Stimulated activated CD4-positive, alpha-beta T cell treated with anti-CD3 and anti-CD28 coated beads, Interleukin-15, amount 100 ng/mL, for 48 hours (primary cell): ENCODE measurements at places on chromosomes 11 and 22.

GRCh38 chr11:115736146-115736545 lies 231.9 kb upstream of the CADM1 start:
- no peak for DNase-seq

- DNase-seq, result no peak
Observed at GRCh38 chr11:121031167-121031566, 7.3 kb downstream of the TBCEL start.

DNA sequence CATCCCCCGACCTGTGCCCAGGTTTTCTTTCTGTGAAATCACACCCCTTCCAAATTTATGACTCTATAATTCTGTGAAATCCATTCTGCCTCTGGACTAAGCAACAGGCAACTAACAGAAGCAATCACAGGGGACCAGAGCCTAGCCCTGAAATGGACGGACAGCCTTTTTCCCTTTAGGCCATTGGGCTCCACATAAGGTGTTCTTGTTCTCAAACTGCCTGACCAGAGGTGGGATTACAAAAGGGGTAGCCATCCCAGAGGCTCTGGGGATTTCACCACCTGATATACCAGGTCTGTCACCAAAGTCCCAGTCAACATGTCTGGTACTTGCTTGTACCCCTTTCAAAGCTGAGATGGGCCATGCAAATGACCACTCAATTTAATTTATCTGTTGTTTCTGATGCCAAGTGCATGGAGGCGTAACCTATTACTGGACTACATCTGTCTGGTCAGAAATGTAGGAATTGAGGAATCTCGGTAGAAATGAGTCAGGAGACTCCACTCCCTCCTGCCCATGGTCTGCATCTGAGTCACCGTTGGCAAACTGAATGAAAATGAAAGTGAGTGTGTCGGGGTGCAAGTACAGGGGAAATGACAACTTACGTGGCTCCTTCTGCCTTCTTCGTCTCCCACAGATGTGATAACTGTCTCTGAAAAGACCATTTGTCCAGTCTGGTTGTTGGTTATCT lies 10.2 kb downstream of the DKK3 start:
- DNase-seq, result no peak

DNA sequence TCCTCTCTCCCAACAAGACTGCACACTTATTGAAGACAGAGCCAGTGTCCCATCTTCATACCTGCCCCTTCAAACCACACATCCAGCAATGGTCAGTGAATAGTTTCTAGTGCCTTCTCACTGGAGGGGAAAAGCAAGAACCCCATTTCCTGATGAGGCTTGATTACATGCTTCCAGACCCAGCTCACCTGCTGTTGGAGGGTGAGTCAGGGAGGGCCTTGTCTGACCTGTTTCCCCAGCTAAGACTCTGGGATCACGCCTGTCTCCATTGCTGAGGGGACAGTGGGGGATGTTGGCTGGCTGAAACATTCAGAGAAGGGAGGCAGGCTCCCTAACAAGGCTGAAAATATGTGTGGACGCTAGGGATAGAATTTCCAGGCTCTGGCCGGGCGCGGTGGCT lies 27.5 kb upstream of the ZDHHC13 start:
- DNase-seq, result no peak

DNA sequence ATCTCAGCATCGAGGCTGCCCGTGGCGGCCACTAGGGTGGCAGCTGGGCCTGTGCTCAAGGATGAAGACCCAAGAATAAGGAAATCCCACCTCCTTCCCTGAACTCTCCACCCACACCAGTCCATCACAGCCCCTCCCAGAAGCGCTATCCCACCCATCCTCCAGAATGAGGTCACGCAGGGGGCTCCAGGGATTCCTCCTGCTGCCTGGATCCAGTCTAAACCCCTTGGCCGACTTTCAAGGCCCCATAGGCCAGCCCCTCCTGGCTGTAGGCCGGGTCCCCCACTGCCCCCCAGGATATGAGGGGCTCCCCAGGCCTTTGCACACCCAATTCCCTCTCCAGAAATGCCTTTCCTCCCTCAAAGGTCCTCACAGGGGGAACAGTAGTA lies 19.0 kb upstream of the SCGB1A1 start:
- DNase-seq, result no peak

DNA sequence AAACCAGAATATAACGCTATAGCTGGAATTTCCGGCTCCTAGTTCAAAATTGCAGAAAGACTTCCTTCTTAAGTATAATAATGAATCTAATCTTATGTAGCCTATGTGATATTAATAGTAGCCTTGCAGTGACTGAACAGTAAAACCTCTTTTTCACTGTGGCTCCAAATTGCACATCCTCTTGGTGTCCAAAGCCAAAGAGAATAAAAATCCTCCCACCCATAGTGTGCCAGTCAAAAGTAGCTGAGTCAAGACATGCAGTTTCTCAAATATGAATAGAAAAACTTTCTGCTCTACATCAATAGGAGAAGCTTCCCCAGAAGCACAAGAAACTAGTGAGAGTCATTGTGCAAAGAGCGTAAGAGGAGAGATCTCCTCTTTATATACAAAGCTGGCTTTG lies 76.0 kb upstream of the PICALM start:
- no peak for DNase-seq

DNA sequence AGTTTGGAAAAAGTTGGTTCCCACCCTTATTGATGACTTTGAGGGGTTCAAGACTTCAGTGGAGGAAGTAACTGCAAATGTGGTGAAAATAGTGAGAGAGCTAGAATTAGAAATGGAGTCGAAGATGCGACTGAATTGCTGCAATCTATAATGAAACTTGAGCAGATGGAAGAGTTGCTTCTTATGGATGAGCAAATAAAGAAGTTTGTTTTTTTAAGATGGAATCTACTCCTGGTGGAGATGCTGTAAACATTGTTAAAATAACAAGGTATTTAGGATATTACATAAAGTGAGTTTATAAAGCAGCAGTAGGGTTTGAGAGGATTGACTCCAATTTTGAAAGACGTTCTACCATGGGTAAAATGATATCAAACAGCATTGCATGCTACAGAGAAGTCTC lies 64.2 kb upstream of the GRK2 start:
- no peak for DNase-seq

- DNase-seq, result no peak
Observed at GRCh38 chr11:57735619-57736298, 5.5 kb upstream of the SELENOH start.

DNA sequence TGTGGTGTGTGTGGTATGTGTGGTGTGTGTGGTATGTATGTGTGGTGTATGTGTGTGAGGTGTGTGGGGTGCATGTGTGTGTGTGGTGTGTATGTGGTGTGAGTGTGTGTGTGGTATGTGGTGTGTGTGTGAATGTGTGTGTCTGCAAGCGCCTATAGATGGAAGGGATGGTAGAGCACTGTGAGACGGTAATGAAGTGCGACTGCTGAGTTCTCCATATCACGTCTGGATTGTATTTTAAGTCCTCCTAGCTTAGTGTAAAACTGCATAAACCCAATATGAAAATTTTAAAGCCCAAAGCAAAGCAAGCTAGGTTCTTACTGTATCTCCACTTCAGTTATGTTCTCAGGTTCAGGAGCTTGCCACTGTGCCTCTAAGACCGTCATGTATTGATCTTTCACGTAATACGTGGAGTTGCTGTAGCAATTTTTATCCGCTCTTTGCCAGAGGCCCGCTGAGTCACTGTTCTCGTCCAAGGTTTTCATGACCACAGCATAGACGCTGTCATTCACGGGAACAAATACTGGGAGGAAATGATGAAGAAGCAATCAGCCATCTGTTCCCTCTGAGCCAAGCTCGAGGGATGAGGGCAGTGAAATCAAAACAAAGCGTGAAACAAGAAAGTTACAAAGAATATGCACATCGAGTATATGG lies 5.5 kb downstream of the PLET1 start:
- DNase-seq, result no peak

DNA sequence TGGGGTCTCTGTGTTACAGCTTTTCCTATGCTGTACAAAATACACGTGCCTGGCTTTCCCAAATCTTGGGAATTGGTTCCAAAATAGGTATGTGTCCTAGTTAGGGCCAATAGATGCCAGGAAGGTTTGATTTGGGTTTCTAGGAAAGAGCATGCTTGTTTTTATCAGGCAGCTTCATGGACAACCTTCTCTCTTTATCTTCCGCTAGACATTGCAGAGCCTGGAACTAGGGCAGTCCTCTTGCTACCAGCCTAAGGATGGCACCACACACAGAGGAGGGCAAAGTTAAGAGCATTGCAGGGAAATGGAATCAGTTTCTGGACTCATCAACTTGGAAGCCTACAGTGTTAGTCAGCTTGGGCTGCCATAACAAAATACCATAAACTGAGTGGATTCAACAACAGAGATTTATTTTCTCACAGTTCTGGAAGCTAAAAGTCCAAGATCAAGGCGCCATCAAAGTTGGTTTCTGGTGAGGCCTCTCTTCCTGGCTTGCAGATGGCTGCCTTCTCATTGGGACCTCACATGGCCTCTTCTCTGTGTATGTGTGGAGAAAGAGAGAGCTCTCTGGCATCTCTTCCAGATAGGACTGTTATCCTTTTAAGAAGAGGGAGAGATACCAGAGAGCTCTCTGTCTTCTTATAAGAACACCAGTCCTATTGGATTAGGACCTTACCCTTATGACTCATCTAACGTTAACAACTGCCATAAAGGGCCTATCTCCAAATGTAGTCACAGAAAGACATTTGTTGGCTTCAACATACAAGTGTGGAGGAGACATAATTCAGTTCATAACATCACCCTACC lies 27.3 kb upstream of the CREB3L1 start:
- no peak for DNase-seq

- no peak for DNase-seq
Observed at GRCh38 chr11:27319072-27319471, 43.9 kb downstream of the CCDC34 start.
